NCI-H446 treated with DMSO at 0.1 percent for 48 hours (cell line): ENCODE measurements at places on chromosomes 3 and 15.

DNA sequence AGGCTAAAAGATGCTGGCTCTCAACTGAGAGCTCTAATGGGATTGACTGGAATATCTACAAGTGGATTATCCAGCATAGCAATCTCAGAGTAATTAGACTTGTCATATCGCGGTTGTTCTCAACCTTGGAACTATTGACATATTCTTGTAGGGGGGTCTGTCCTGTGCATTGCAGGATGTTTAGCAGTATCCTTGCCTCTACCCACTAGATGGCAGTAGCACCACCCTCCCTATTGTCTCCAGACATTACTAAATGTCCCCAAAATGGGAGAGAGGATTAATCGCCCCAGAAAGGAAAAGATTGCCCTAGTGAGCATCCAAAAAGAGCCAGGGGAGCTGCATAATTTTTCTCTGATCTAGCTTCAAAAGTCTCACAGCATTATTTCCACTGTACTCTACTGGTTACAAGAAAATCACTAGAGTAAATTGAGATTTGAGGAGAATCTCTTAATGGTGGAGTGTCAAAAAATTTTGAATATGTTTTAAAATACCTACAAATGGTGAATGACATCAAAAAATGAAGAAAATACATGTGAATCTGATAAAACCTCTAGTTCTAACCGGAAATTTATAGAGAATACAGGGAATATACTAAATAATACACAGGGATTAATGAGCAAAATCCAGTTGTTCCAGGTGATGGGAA, 388.2 kb upstream of the AGTR1 start:
- no peak for DNase-seq

DNA sequence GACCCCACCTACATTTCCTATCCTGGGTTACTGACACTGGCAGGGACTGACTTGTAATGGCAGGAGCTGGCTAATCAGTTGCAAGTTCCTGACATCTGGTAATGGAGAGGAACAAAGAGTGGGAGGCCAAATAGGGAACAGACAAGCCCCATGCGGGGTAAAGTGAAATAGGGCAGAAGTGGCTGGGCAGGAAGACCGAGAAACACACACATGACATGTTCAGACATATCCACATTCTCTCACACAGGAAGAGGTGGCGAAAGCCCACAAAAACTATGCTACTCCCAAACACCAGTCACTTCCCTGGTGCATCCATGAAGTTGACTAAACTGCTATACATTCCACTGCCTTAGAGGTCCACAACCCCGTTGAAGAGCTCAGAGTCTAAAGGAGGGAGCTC, 394.1 kb upstream of the TBL1XR1 start:
- no peak for DNase-seq

GRCh38 chr3:125478326-125478725, 41.7 kb downstream of the SNX4 start:
- no peak for DNase-seq

DNA sequence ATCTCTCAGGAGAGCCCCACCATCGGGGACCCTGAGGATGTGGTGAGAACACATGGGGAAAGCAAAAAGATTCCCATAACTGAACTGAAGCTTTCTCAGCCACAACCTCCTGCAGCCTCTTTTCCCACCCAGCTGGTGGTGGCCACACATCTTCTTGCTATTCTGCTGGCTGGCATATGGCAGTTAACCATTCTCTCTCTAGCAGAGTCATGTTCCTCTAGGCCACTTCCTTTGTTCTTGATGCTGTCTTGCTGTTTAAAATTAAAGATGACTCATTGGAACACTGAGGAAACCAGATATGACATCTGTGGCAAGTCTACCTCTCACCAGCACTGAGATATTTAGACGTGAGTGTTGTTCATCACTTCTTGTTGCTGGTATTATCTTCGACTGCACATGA, 180.3 kb upstream of the ROBO2 start:
- no peak for DNase-seq

DNA sequence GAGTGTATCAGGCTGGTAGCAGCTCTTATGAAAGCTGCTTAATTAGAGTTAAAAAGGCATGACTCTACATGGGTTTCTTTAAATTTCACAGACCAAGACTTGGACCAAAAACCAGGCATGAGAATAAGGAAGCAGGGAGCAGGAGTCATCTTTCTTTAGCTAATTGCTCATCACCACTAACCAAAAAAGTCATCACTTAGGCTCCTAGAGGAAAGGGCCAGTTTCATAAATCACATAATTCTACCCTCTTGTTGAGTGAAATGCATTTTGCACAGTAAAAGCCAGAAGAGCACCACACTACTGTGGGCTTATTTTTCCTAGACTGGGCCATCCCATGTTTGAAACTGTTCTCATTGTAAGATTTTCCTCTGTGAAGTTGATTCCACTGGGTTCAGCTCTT, 175.6 kb downstream of the GREM1 start:
- DNase-seq = no peak

GRCh38 chr15:75425966-75426500, 25.5 kb downstream of the SIN3A start:
- no peak for DNase-seq

GRCh38 chr3:105529456-105529855, 162.7 kb downstream of the ALCAM start:
- DNase-seq = no peak

- no peak for DNase-seq
Measured at GRCh38 chr3:25747033-25747432, 36.2 kb downstream of the NGLY1 start.

DNA sequence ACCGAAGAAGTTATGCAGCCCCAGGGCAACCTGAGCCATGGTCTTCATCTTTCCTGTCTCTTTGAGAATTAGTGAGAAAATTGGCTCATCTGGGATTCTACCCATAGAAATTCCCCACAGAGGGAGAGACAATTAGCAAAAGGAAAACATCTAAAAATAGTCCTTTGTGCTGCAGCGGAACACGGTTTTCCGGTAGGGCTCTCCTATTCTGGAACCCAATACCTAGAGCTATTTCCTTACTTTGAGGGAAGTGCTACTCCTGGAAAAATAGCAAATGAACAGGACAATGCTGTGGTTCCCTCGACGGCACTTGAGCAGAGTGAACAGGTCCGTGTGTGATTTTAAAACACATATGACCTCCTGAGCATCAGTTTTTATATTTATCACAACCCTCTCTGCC, 210.5 kb downstream of the FGF12 start:
- DNase-seq = no peak

GRCh38 chr3:111314181-111314873, 227.7 kb upstream of the CD96 start:
- DNase-seq = no peak

- no peak for DNase-seq
Measured at GRCh38 chr3:59235634-59236012, 185.8 kb upstream of the CFAP20DC start.

- no peak for DNase-seq
Measured at GRCh38 chr3:134074790-134075567, 45.3 kb upstream of the SLCO2A1 start.

GRCh38 chr3:135056084-135056730, 261.1 kb downstream of the EPHB1 start:
- DNase-seq = no peak

GRCh38 chr3:125163739-125164601, 48.6 kb downstream of the SLC12A8 start:
- no peak for DNase-seq

GRCh38 chr3:117471831-117472230, 762.3 kb downstream of the TUSC7 start:
- DNase-seq = no peak

DNA sequence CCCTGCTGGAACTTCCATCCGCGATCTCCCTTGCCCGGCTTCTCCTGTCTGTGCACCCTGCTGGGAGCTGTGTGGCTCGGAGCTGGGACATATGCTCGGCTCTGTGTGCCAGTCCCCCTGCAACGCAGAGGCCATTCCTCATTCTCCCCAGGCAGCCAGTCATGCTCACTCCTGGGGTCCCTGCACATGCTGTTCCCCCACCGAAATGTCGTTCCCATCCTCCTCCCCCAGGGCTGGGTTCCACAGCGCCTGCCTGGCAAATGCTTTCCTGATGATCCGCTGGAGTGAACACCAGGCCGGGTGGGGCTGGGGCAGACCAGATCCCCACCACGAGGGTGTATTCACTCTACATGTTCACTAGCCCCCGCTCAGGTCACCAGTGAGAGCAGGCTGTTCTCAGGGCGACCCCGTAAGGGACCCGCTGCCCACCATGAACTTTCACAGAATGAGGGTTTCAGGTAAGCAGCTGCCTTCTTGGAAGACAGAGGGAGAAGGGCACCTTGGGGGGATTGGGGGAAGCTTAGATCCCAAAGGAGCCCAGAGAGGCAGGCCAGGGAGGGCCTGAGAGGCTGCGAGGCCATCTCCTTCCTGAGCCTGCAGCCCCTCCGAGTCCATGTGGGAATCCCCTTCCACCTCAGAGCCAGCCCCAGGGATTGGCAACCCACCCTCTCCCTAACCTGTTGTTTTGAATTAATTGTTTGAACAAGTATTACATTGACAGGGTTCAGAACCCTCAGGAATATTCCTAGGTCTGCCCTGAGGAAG, 88.7 kb upstream of the IQSEC1 start:
- DNase-seq = no peak

- no peak for DNase-seq
Measured at GRCh38 chr3:85800676-85801075, 841.9 kb downstream of the CADM2 start.

- no peak for DNase-seq
Measured at GRCh38 chr3:177110386-177110785, 86.9 kb downstream of the TBL1XR1 start.

DNA sequence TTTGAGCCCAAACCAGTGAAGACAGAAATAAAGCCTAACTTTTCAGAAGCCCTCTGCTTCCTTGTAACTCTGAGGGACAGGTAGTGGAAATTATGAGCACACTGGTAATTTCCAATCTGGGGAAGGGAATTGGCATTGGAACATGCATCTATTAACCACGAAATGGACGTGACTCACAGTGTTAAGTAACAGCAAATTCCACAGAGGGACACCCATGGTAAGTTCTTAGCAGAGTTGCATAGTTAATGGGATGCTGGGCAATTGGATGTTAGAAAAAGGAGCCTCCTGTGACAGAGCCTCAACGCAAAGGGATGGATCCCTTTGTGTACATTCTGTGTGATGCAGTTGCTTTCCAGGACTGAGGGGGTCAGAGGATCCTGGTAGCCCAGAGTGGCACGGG, 168.6 kb downstream of the SEMA6D start:
- DNase-seq = no peak

- no peak for DNase-seq
Measured at GRCh38 chr3:135982922-135983581, 17.5 kb downstream of the PPP2R3A start.
